Activated naive CD4-positive, alpha-beta T cell treated with anti-CD3 and anti-CD28 coated beads, Interleukin-2, amount 10 ng/mL, durations not matched to agents 7 days and 5 days (primary cell): ENCODE measurements at places on chromosomes 6 and 20.

GRCh38 chr6:139983555-139984276 is 609.3 kb upstream of the CITED2 start:
- no peaks in the 10 kb centered on the region for H3K36me3 ChIP-seq
- no peaks in the 10 kb centered on the region for H3K4me1 ChIP-seq
- no peak for DNase-seq
- H3K27ac ChIP-seq, result no peak overlapping the region
- no peak overlapping the region for H3K4me3 ChIP-seq

- H3K4me1 ChIP-seq, result peaks cover 7% of the 10 kb centered on the region
- H3K27ac ChIP-seq, result no peak overlapping the region
- H3K36me3 ChIP-seq, result no peaks in the 10 kb centered on the region
- H3K4me3 ChIP-seq, result no peak overlapping the region
These were observed 1.8 kb upstream of the CST3 start for GRCh38 chr20:23639490-23639958.

DNA sequence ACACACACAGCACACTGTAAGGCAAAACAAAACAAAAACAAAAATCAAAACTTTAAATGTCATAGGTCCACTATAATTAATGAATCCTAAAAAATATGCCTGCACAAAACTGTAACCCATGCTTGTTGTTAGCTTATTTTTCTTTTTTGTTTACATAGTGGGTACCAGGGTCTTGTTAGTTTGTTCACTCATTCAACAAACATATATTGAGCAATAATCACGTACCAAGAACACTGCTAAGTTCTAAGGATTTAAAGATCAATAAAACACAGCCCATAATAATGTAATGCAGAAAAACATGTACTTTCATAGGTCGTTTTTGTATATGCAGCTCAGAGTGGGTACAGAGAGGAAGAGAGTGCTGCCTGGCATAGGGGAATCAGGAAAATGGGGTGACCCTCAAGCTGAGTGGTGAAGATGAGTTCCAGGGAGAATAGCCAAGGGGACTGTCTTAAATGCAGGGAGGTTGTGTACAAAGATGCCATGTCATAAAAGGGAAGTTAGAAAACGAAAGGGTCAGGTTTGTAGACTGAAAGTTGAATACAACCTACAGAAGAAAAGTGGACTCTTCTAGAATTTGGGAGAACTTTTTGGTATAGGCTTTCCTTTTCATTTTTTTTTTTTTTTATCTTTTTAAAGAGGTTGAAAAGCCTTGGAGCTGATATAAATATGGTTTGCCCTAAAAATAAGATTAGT is 113.3 kb upstream of the TBX18 start:
- no peaks in the 10 kb centered on the region for H3K27me3 ChIP-seq
- H3K4me1 ChIP-seq, result no peaks in the 10 kb centered on the region
- DNase-seq, result no peak
- no peak overlapping the region for H3K27ac ChIP-seq

DNA sequence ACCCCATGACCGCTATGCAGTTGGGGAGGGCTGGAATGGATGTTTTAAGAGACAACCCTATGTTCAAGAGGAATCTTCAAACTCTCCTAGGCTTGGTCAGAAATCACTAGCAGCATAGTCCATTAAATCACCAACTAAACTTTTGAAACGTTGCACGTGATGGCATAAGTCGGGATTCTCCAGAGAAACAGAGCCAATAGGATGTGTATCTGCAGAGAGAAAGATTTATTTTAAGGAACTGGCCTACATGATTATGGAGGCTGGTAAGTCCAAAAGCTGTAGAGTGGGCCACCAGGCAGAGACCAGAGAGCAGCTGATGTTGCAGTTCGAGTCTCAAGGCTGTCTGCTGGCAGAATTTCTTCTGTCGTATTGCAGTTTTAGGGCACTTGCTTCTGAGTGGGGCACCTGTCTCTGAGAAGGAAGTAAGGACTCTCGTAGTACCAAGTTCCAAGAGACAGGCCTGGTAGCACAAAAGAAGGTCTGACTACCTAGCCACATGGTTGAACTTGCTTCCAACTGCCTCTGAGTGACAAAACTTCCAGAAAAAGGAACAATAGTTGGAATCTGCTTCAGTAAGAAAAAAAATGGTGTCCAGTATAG is 11.9 kb upstream of the IFNGR1 start:
- H3K36me3 ChIP-seq, result peaks cover 2% of the 10 kb centered on the region
- DNase-seq, result no peak
- H3K4me1 ChIP-seq, result peaks cover 59% of the 10 kb centered on the region
- no peak overlapping the region for H3K27ac ChIP-seq
- no peak overlapping the region for H3K4me3 ChIP-seq
- H3K27me3 ChIP-seq, result peaks cover 12% of the 10 kb centered on the region

DNA sequence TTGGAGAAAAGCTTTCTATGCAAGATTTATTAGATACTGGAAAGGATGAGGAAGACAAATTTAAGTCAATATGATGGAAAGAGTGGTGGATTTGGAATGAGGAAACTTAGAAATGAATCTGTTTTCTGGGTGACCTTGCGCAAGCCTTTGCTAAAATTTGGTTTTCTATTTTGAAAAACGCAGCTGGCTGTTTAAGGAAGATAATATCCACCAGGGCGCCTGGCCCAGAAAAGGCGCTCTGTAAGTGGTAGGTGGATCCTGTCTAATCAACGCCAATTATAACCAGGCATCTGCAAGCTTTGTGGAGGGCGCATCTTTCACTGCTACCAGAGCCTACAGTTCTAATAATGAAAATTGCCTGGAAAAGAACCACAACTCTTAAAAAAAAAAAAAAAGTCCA is 398 bp upstream of the SPATS1 start:
- H3K36me3 ChIP-seq, result no peaks in the 10 kb centered on the region
- no peaks in the 10 kb centered on the region for H3K4me1 ChIP-seq
- no peak for DNase-seq
- no peak overlapping the region for H3K4me3 ChIP-seq

DNA sequence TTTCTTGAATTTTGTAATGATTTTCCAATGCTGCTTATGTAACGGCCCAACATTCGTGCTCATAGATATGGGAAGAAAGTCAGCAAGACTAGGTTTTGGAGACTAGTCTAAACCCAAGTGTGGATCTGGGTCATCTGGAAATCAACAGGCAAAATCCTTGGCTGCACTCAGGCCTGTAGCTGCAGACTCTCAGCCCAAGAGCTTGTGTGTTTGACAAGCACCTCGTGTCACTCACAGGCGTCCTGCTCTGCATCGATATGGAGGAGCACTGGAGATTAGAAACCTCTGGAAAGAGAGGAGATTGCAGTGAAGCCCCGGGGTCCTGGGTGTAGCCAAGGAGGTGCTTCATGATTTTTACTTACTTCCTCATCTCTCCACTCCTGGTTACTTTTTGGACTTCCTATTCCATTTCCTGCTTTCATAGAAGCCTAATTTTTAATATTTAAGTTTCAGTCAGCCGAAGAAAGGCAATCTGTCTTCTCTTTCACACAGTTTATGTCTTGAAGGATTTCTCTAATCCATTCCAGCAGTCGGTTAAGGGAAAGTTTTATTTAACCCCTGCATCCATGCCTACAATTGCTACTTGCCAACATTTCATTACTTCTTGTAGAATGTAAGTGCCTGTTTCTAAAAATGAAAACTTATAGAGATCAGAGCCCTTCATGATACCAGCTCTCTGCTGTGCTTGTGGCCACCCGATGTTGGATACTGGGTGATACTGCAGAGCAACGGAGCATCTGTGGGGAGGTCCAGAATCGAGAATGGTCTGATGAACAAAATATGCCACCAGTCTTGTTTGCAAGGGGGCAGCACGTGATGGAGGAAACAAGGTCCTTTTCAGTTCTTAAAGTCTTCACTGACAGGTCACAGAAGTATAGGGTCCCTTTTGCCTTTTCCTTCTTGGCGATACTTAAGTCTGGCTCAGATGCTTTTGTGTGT is 296.3 kb downstream of the QKI start:
- H3K4me1 ChIP-seq, result no peaks in the 10 kb centered on the region
- no peak overlapping the region for H3K4me3 ChIP-seq
- DNase-seq, result no peak
- H3K36me3 ChIP-seq, result no peaks in the 10 kb centered on the region
- no peak overlapping the region for H3K27ac ChIP-seq

DNA sequence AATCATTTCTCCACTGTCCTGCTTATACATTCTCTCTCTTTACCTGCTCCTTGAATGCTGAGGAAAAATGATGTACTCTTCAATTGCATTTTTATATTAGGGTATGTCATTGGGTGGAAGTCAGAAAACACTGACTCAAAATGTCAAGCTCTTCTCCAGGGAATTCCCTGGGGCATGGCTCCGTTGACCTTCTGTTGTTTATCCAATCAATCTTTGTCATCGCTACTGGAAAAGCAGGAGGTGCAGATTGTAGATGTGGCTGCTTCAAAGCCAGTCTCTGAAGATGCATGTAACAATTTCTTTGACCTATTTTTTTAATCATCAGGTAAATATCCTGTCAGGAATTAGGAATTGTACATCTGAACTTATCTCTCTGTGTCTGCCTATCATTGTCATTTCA is 63.9 kb upstream of the TENT5A start:
- no peak for DNase-seq
- H3K27ac ChIP-seq, result no peak overlapping the region
- no peak overlapping the region for H3K4me3 ChIP-seq
- H3K4me1 ChIP-seq, result peaks cover 7% of the 10 kb centered on the region
- no peaks in the 10 kb centered on the region for H3K36me3 ChIP-seq
- H3K27me3 ChIP-seq, result peaks cover 4% of the 10 kb centered on the region

GRCh38 chr20:34948030-34948429 is 7.6 kb downstream of the GSS start:
- peaks cover 9% of the 10 kb centered on the region for H3K4me1 ChIP-seq
- H3K36me3 ChIP-seq, result peaks cover 31% of the 10 kb centered on the region
- no peak overlapping the region for H3K27ac ChIP-seq
- DNase-seq, result no peak
- no peak overlapping the region for H3K4me3 ChIP-seq
- no peaks in the 10 kb centered on the region for H3K27me3 ChIP-seq

GRCh38 chr20:7358670-7359069 is 581.6 kb downstream of the HAO1 start:
- no peaks in the 10 kb centered on the region for H3K27me3 ChIP-seq
- H3K27ac ChIP-seq, result no peak overlapping the region
- H3K4me3 ChIP-seq, result no peak overlapping the region

- DNase-seq, result no peak
- H3K27ac ChIP-seq, result no peak overlapping the region
- H3K27me3 ChIP-seq, result no peaks in the 10 kb centered on the region
- peaks cover 16% of the 10 kb centered on the region for H3K4me1 ChIP-seq
- peaks cover 7% of the 10 kb centered on the region for H3K36me3 ChIP-seq
- no peak overlapping the region for H3K4me3 ChIP-seq
These were observed 634 bp downstream of the AHI1 start for GRCh38 chr6:135496800-135497411.

DNA sequence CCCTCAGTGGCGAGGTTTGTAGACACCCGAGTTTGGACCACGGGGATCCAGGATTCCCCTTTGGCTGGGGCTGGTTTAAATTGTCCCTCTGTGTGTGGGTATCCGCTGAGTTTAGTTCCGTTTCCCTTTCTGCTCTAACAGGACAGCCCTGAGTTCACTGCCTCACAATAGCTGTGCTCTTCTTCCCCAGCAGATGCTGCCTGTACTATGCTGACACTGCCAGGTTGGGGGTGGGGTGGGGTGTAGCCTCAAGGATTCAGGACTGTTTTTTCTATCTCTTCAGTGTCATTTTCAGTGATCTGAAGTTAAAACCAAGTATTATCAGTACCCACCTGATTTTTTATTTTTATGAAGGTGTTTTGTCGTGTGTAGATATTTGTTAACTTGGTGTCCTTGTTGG is 655.0 kb downstream of the COL12A1 start:
- no peak for DNase-seq
- H3K36me3 ChIP-seq, result no peaks in the 10 kb centered on the region
- H3K27me3 ChIP-seq, result no peaks in the 10 kb centered on the region
- no peaks in the 10 kb centered on the region for H3K4me1 ChIP-seq
- H3K4me3 ChIP-seq, result no peak overlapping the region

- peaks cover 9% of the 10 kb centered on the region for H3K27me3 ChIP-seq
- no peak overlapping the region for H3K27ac ChIP-seq
- no peaks in the 10 kb centered on the region for H3K36me3 ChIP-seq
- DNase-seq, result no peak
- no peak overlapping the region for H3K4me3 ChIP-seq
- H3K4me1 ChIP-seq, result peaks cover 45% of the 10 kb centered on the region
These were observed 16.6 kb downstream of the NRSN2 start for GRCh38 chr20:363319-364078.

GRCh38 chr20:18614244-18614643 is 26.4 kb downstream of the DTD1 start:
- no peaks in the 10 kb centered on the region for H3K4me1 ChIP-seq
- H3K27me3 ChIP-seq, result no peaks in the 10 kb centered on the region
- no peaks in the 10 kb centered on the region for H3K36me3 ChIP-seq
- H3K27ac ChIP-seq, result peak overlapping the region; percentile 20
- no peak overlapping the region for H3K4me3 ChIP-seq

- H3K4me1 ChIP-seq, result peaks cover 3% of the 10 kb centered on the region
- DNase-seq, result no peak
- H3K27me3 ChIP-seq, result no peaks in the 10 kb centered on the region
- H3K4me3 ChIP-seq, result no peak overlapping the region
These were observed 14.2 kb downstream of the HEBP2 start for GRCh38 chr6:138418118-138418742.

GRCh38 chr6:163745536-163746400 is 331.2 kb downstream of the QKI start:
- no peaks in the 10 kb centered on the region for H3K36me3 ChIP-seq
- H3K27me3 ChIP-seq, result peaks cover 34% of the 10 kb centered on the region
- DNase-seq, result no peak
- H3K27ac ChIP-seq, result no peak overlapping the region
- H3K4me1 ChIP-seq, result peaks cover 13% of the 10 kb centered on the region

DNA sequence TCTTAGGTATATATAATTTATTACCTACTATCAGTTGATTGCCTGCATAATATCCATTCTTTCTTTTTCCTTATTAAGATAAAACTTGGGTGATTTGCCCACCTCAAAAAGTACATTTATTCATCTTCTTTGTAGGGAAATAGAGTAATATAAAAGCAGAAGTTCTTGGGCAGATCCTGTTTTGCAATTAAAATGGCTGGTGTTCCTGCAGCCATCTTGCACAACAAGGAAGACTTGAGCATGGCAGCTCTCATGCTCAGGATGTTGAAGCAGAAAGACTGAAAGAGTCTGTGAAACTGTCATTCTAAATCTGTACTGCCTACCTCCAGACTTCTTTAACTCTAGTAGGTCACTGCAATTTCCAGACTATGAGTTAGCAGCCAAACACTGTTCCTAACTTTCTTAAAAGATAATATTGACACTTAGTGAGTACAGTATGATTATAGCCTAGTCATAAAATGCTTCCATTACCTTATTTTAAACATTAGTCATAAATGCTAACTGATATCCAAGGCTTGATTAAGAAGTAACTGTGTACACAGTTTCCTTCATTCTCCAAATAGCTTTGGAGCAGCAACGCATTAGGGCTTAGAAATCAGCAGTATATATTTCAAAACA is 24.6 kb upstream of the HTR1B start:
- no peaks in the 10 kb centered on the region for H3K4me1 ChIP-seq
- H3K27me3 ChIP-seq, result no peaks in the 10 kb centered on the region
- H3K4me3 ChIP-seq, result no peak overlapping the region
- no peaks in the 10 kb centered on the region for H3K36me3 ChIP-seq

GRCh38 chr20:52896348-52896747 is 75.8 kb upstream of the TSHZ2 start:
- no peaks in the 10 kb centered on the region for H3K27me3 ChIP-seq
- H3K27ac ChIP-seq, result no peak overlapping the region
- H3K4me1 ChIP-seq, result peaks cover 4% of the 10 kb centered on the region
- H3K36me3 ChIP-seq, result no peaks in the 10 kb centered on the region
- no peak for DNase-seq
